Stimulated activated CD8-positive, alpha-beta memory T cell treated with anti-CD3 and anti-CD28 coated beads, Interleukin-2, amount 100 ng/mL, for 48 hours (primary cell): ENCODE measurements at places on chromosomes 2 and 18.

DNA sequence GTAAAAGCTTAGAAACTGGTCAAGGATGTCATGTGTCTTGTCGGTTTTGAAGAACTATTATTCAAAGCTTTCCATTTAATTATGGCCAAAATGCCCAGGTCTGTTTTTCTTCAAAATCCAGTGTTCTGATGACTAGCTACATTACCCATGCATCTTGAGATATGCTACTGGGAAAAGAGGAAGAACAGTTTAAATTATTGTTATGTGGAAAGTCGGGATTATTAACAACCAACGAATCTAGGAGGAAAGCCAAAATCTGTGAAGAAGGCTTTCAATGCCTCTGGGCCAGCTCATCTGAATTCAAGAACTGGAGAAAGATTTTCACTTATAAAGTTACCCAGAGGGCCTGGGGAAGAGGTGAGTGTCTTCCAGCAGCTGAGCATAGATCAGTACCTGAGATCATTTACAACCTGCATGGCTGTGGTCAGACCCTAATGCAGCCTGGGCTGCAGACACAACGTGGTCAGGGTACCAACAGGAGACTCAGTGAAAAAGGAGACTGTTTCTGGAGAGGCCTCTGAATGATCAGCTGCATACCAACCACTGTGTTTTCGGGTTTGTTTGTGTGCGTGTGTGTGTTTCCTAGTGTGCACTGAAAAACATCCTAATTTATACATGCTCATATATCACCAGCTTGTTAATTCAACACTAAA, 308.5 kb downstream of the NRXN1 start:
- DNase-seq, result no peak

DNA sequence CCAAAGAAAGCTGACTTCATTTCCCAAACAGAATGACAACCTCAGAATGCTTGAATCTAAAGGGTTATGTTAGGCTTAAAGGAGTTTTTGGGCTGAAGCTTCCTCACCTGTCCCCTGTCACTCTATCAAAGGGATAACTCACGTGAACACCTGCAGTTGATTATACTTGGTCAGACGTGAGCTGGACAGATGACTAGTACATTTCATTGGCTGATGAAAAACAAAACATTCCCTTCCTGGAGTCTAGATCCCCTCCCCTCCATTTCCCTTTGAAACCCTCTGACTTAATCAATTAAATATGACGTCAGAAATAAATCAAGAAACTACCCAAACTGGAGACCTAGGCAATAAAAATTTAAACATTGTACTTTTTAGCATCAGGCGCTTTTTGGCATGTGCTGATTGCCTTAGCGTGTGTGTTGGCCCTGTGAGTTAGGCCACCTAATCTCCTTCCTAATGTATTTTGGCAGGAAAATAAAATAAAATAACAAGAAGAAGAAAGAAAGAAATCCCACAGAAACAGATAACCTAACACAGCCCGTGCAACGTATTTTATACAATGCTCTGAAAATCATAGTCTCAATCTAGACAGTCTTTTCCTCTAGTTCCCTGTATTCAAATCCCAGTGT, 159.0 kb downstream of the ANTXR1 start:
- no peak for DNase-seq

- no peak for DNase-seq
Measured at GRCh38 chr2:27147935-27148334, 869 bp upstream of the TCF23 start.

DNA sequence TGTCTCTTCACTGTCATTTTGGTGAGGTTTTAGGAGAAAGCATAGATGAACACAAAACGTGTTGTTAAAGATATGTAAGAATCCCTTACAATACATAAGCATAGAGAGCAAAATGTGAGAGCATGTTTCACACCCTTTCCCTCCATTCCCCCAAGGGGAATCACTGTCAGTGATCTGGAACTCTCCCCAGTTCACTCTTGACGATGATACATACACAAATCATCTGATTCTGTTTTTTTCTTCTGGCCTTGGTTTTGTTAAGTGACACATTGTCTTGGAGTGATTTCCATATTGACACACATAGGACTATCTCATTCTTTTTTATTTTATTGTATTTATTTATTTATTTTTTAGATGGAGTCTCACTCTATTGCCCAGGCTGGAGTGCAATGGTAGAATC, 53.7 kb upstream of the TANC1 start:
- DNase-seq, result no peak

GRCh38 chr2:9592699-9593098, 37.1 kb upstream of the ADAM17 start:
- no peak for DNase-seq

DNA sequence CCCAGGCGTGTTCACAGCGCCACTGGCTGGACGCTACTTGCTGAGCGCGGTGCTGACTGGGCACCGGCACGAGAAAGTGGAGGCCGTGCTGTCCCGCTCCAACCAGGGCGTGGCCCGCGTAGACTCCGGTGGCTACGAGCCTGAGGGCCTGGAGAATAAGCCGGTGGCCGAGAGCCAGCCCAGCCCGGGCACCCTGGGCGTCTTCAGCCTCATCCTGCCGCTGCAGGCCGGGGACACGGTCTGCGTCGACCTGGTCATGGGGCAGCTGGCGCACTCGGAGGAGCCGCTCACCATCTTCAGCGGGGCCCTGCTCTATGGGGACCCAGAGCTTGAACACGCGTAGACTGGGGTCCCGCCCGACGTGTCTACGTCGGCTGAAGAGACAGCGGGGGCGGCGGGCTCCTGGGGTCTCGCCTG, 891 bp upstream of the KHK start:
- peak; percentile 18 for DNase-seq

DNA sequence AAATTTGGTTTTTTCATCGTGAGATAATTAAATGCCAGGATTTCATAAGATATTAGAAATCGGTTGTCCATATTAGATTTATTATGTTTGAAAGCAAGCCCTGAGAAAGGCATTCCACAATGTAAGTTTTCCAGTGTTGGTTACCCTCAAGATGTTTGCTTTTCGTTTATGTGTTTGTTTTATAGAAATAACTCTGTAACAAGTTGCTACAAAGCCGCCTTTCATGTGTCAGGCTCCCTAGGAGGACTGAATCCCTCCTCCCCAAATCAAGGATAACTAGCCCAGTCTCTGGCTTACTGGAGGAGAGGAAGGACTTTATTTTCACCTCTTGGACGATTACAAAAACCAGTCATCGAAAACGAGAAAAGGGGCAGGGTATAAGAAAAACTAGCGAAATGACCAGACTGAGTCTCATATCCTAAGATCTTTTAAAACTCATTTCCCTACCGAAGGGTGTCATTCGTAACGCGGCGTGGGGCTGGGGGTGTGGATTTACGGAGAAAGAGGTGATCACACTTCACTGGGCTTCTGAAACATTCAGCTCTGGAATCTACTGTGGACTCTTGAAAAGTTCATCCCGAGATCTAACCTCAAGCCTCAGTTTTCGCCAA, 1.0 kb upstream of the PEX13 start:
- peak; percentile 45 for DNase-seq

DNA sequence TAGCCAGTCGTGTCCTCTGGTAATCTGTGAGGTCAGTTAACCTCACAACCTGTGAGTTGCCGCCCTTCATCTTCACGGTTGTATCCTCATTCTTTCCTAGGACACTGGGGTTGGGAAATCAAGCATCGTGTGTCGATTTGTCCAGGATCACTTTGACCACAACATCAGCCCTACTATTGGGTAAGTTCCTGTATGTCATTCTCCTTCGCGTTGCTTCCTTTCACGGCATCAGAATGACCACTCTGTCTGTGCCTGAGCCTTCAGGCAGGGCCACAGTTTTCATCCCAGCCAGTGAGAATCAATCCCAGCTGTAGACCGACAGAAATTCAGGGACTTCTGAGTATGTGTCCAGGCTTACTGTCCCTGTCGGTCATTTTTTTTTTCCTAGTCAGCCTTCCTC, 67.1 kb downstream of the RAB31 start:
- no peak for DNase-seq

DNA sequence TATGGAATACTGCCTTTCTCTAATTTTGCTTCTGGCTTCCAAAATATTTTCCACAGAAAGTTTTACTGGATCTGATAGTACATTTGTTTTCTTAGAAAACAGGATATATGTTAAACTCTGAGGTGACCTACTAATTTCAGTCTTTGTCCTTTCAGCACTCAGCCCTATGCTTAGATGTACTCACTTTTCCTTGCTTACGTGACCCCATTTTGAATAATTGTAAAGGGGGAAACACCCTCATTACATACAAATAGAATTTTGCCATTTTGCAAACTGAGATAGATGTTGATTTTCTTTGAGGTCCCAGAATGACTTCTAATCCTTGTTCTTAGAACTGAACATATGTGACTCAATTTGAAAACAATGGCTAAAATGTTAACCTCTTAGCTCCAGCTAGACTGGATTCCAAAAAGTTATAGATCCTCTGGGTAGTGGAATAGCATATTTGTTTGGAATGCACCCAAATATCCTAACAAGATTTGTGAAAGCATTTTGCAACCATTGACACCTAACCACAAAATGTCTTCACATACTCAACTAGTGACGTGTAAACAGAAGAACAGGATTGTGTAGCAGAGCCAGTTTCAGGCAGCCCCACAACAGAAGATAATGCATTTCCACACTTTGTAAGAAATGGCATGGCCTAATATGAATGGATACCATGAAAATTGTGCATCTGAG, 44.8 kb upstream of the EHBP1 start:
- DNase-seq, result no peak

- DNase-seq, result no peak
Measured at GRCh38 chr2:230643576-230644291, 68.9 kb upstream of the CAB39 start.

DNA sequence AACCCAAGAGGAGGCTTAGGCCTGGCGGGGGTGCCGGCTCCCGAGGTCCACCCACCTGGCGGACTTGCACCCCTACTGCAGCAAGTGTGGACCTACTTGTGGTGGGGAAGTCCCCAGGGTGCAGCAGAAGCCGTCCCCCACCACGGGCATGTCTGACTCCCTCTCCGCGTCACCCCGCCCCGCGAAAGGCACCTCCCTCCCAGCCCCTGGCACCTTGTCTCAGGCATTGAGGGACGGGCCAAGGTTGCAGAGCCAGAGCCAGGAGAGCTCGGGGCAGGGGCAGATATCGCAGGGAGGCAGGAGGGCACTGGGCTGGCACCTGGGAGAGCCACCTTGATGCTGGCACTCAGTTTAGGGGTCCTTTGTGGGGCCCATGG, 19.0 kb downstream of the CROCC2 start:
- no peak for DNase-seq

DNA sequence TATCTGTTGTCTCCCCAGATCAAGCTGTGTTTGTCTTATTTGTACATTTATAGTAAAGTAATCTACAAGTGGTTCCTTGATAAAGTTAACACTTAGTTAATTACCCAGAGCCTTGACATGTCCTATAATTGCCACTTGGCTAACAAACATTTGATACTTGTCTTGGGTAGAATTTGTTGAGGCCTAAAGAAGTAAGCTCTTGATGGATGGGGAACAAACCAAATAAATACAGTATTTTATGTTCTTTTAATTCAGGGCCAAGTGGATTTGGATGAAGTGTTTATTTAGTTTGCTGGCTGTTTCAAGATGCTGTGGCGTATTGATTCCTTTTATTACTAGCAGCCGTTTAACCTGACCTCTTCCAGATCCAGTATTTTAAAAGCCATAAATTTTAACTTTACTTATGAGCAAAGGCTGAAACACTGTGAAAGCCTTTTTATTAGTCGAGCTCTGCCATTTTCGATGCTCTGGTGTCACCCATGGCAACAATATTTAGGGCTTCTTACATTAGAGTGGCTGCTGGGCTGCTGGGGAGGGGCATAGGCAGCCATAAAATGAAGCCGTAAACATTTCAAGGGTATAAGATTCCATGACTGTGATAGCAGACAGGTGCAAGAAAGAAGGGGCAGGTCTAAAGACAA, 401.6 kb upstream of the NRP2 start:
- DNase-seq, result no peak
